ENCODE measurements at places on chromosomes 12 and 14. TPM values are rescaled to one million over a fixed set of nuclear protein-coding genes. Genes with fewer than 3 reads are reported as not detected.

Gene DENND5B
- 14.9 TPM for polyA plus RNA-seq

Gene CLMN
- polyA plus RNA-seq: 2.9 TPM

Gene CHST11
- polyA plus RNA-seq: 19.2 TPM

Gene NFE2
- 0.21 TPM for polyA plus RNA-seq

Gene RAB15
- polyA plus RNA-seq: 31.6 TPM

Gene KCNH5
- not detected for polyA plus RNA-seq

Gene AVPR1A
- polyA plus RNA-seq: not detected

Gene GPR84
- 0.04 TPM for polyA plus RNA-seq

Gene ATN1
- 51.2 TPM for polyA plus RNA-seq

Gene HOXC9
- 5.7 TPM for polyA plus RNA-seq

Gene CDH24
- 5.3 TPM for polyA plus RNA-seq

Gene PRMT5
- polyA plus RNA-seq: 224 TPM

GRCh38 chr14:92609955-92610354, 96.4 kb downstream of the RIN3 start:
- DNase-seq: no peak

DNA sequence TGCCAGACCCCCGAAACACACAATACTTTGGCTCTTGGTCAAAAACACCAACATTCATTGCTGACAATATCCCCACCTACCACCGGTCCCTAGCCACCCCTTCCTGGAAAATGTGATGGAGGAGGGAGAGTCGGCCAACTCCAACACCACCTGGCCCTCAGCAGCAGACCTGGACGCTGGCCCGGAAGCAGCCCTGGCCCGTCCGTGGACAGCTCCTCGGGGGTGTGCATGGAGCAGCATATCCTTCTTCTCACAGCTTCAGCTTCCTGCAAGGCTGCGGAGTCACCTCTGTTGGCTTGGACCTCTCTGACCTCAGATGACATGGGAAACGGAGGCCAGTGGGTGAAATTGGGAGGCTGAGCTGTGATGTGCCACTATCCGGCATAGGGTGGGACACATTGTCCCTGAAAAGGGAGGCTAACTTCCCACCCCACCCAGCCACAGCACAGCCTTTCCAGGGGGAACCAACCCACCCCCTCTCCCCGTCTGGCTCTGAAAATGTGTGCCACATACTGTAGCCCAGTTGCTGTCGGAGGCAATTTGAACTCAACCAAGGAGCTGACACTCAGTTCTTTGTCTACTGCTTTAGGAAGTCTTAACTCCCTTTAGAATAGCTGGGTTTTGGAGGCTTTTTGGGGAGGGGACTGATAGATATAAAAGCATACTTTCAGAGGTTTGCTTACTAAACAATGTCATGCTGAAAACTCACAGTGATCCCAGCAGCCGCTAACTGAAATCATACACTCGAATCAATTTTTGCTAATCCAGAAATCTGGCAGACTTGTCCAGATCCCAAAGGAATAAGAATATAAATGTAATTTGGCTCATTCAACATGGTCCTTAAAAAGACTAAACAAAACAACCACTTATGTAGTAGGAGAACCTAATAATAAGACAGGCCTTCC, 43.1 kb upstream of the LTA4H start:
- DNase-seq: no peak

- DNase-seq: peak; percentile 24
Measured at GRCh38 chr12:97148941-97149559, 242.0 kb downstream of the NEDD1 start.

DNA sequence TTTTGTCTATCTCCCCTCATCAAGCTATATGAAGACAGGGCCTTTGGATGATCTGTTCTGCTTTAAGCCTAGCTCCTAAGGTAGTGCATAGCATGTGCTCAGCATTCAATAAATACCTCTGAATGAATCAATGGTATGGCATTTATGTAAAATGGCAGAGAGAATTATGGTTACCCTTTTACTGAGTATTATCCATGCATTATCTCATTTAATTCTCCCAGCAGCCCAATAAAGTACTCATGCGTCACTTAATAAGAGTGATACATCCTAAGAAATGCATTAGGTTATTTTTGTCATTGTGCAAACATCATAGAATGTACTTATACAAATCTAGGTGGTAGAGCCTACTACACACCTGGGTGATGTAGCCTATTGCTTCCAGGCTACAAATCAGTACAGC, 269.7 kb downstream of the KSR2 start:
- DNase-seq: no peak

- DNase-seq: no peak
Measured at GRCh38 chr12:96224219-96224615, 30.0 kb downstream of the ELK3 start.

- DNase-seq: no peak
Measured at GRCh38 chr14:102050625-102051024, 36.2 kb downstream of the HSP90AA1 start.

DNA sequence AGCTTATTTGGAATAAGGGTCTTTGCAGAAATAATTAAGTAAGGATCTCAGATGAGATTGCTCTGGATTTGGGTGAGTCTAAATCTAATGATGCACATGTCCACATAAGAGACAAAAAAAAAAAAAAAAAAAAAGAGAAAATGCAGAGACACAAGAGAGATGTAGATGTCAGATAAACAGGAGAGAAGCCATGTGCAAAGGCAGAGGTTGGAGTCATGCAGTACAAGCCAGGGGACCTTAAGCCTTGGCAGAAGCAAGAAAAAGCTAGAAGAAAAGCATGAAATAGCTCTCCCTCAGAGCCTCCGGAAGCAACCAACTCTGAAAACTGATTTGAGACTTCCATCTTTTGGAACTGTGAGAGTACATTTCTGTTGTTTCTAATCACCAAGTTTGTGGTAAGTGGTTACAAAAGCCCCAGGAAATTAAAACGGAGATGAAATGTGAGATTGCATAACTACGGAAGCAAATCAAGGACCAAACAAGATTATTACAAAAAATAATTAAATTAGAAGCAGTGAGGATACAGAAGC, 1304.0 kb upstream of the SEL1L start:
- DNase-seq: no peak

DNA sequence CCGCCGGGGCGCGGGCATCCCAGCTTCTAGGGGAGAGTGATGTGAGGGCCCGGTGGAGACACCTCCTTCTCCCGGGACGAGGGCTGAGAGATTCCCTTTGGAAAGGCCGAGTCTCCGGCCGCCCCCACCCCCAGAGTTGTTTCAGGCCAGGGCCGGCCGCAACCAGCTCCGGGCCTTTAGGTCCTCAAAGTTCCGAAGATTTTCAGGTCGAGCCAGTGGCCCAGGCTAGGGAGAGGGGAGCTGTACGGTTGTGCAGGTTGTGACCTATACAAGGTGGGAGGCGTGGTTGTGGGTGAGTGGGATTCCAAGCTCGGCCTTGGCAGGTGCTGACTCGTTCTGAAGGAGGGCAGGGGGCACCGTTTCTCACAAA, 18.4 kb upstream of the ANKRD33 start:
- no peak for DNase-seq

GRCh38 chr12:81963636-81964035, 204.5 kb upstream of the PPFIA2 start:
- DNase-seq: no peak

GRCh38 chr14:24692382-24693352, 58.7 kb upstream of the GZMB start:
- DNase-seq: no peak

DNA sequence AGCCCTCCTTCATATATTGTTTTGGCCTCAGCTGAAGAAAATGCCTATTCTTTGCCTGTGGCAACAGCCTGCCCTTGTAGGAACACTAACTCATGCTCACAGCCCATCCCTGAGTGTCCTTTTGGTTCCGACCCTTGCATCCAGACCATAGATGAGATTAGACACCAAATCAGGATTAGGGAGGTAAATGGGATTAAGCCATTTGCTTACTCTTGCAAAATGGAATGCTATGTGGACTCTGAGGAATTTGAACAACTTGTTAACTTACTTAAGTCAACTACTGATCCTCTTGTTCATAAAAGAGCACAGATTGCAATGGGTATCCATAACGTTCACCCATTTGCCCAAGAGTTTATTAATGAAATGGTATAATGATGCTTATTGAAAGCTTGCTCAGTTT, 27.3 kb downstream of the TSHR start:
- no peak for DNase-seq

- no peak for DNase-seq
Measured at GRCh38 chr14:102095871-102096568, 9.2 kb upstream of the HSP90AA1 start.

DNA sequence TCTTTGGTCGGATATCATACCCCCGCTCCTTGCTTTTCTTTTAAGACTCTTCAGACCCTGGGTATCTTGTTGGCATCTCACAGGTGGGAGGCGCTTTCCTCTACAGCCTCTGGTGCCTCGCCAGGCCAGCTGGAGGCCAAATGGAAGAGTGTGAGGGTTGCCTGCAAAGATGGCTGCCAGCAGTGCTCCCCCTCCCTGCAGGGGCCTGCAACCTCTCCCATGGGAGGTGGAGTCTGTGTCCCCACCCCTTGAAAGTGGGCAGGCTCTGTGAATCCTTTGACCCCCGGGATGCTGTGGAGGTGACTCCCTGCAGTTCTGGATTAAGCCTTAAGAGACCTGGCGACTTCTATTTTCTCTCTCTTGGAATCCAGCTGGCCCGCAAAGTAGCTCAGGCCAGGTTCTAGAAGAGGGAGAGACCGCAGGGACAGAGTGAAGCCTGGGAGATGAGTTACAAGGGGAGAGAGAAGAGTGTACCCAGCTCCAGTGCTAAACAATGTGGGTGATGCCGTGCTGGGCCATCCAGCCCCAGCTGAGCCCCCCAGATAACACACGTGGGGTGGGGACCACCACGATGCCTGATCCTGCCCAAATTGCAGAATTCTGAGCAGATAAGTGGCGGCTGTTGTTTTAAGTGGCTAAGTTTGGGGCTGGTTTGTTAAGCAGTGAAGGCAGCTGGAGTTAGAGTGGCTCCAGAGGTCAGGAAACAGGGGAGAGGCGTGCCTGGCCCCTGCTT, 37.9 kb upstream of the NCOR2 start:
- DNase-seq: no peak

- peak; percentile 58 for DNase-seq
Measured at GRCh38 chr14:60090864-60091519, 731 bp upstream of the PCNX4 start.

- DNase-seq: no peak
Measured at GRCh38 chr12:114995891-114996290, 311.9 kb upstream of the TBX3 start.

- DNase-seq: no peak
Measured at GRCh38 chr12:5010151-5010550, 33.5 kb upstream of the KCNA5 start.

DNA sequence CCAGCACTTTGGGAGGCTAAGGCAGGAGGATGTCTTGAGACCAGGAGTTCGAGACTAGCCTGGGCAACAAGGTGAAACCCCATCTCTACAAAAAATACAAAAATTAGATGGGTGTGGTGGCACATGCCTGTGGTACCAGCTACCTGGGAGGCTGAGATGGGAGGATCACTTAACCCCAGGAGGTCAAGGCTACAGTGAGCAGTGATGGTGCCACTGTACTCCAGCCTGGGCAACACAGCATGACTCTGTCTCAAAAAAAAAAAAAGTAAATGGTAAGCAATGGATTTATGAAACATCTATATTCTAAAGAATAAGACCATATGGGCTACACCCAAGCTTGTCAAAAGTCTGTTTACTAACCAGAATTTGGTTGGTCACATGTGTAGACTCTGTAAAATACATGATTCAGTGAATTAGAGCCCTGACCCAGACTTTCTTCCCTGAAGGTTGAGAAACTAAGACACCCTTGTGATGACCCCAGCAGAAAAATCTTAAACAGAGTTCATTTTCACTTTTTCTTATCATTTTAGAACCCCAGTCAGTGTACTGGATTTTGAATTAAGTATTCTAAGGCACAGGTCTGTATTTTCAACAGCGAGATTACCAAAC, 12.1 kb downstream of the FGD6 start:
- DNase-seq: no peak

GRCh38 chr14:100834794-100835547, 9.1 kb downstream of the MEG3 start:
- no peak for DNase-seq

DNA sequence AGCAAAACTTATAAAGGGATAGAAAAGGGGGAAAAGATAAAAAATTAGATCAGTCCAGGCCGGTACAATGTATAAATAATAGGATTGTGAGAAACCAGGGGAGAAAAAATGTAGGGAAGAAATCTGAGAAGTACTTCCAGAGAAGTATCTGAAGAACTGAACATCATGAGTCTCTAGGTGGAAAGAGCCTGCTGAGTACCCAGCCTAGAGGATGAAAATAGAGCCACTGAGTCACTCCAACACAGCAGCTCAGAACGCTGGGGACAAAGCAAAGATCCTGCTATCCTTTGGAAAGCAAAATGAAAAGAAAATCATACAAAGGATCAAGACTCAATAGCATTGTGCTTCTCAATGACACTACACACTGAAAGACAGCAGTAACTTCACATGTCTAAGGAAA, 138.0 kb downstream of the ANO6 start:
- no peak for DNase-seq

DNA sequence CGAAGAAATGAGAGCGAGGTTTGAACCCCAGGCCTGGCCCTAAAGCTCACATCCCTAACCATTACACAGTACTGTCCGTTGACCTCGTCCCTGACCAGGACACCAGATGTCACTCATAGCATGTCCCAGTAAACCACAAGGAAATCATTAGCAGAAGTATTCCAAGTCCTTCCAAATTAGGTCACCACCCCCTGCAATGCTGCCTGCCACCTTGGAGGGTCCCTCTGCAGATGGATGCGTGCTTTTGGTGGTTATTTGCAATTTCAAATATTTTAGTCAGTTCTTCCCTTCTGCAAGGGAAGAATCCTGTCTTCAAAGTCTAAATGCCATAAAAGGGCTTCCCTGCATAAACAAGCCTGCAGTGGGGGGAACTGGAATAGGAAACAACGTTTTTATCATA, 71.3 kb downstream of the CLMN start:
- peak; percentile 40 for DNase-seq

- no peak for DNase-seq
Measured at GRCh38 chr12:58372298-58372697, 430.9 kb downstream of the ATP23 start.

DNA sequence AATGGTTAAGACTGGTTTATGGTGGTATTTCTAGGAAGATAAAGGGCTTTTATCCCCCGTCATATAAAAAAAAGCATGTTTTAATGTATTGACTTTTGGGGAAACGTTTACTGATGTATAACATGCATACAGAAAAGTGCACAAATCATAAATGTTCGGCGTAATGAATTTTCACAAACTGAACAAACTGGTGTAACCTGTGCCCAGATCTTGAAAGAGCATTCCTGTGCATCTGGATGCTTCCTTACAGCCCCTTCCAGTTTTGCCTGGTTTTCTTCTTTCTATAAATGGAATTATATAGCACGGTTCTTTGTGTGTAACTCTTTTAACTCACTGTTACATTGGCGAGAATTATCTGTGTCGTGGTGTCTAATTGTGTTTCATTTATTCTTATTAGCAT, 693.8 kb upstream of the TBX3 start:
- no peak for DNase-seq

GRCh38 chr14:100305324-100306100, 732 bp downstream of the SLC25A29 start:
- peak; percentile 24 for DNase-seq

GRCh38 chr14:93799989-93800921, 12.0 kb upstream of the PRIMA1 start:
- DNase-seq: no peak

- no peak for DNase-seq
Measured at GRCh38 chr12:27255806-27256205, 11.7 kb downstream of the STK38L start.
